Fibroblast of skin of abdomen (primary cell): ENCODE measurements at places on chromosomes 16 and 17.

- DNase-seq = no peak
Observed at GRCh38 chr17:31431852-31432658, 40.6 kb downstream of the RAB11FIP4 start.

DNA sequence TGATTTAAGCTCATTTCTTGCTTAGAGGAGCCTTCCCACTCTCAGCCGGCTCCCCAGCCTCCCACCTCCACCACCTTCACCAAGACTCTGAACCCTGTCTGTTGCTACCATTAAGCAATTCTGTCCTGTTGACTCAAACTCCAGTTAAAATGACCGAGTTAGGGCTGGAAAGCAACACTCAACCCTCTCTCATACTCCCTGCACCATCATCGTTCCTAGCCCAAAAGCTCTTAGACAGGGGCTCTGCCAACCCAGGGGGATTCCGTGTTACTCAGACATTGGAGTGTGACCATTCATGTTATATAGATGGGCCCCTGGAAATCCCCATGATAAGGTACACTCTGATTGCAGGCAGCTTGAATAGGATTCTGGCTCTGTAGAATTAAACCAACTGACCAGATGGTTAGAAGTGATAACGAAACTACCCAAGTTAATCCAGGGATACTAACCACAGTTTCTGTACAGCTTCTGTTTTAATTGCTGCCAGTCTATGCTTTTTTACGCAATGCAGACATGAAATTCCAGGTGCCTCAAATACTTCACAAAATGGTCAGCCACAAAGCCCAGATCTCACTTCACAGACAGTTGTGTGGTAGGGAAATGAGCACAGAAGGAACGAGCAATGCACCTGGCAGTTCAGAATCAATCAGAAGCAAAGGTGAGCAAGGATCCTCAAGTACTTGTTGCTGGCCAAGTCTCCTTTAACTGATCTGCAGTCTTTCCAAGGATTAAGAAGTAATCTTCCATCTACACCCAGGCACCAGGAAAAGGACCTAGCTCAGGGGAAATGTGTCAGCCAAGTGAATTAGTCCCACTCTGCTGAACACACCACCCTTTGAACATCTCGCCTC lies 2.1 kb downstream of the SSTR2 start:
- no peak for DNase-seq

DNA sequence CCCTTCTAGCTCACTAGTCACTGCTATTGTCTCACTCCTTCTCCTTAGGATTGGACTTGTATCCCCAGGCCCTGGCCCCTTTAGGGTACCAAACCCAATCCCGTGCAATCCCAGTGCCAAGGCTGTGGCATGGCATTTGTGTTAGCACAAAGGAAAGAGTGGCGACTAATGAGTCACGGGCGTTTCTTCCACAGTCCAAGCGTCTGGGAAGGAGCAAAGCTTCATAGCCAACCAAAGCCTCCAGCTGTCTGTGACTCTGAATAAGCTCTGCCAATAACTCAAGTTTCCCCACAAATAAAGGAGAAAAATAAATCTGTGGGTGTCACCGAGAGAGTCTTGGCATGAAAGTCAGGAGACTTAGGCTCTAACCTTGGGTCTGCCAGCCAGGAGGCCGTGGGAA lies 54.6 kb upstream of the COX10 start:
- no peak for DNase-seq

DNA sequence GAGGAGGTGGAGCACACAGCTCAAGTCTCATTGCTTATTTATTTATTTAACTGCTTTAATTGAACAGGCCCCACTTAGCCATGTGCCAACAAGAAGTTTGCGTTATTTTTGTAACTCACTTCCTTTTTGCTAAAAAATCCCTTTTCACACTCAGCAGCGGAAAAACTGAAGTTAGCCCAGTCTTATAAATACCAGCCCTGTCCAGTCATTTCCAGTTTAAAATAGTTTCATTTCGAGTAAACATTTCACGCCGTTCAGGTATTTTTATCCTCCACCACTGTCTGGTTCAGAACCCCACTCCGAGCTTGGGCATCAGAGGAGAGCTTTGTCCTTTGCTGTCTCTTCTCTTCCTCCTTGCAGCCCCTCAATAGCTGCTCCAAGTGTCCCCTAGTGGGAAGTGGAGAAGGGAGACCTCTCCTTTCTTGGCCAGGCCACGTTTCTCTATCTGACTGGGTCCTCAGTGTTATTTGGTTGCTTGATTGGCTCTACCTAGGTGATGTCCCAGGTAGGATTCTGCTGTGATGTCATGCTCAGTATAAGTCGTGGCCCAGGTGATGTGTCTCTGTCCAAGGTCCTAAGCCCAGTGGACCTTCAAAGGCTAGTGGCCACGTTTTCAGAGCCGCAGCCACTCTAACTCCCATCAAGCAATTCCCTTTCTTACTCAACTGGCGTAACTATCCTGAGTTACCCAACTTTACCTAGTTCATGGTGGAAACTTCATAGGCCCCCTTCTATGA lies 53.0 kb upstream of the GAS7 start:
- no peak for DNase-seq

DNA sequence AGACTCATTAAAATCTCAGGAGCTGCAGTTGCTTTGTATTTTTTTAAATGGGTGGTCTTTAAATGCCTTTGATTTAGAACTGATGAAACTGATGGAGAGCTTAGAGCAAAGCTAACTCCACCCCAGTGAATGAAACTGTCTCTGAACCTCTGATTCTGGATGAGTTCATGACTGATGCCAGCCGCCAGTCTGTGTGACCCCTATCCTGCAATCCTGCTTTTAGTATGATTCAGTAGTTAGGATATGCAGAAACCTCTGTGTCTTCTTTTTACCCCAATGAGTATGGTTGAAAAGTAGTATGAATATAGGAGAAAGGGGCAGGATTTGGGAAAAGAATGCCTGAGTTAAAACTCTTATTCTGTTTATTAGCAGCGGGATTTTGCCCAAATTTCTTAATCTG lies 12.3 kb upstream of the SALL1 start:
- DNase-seq = peak; percentile 72

- DNase-seq = no peak
Observed at GRCh38 chr17:48223945-48224344, 116.4 kb downstream of the SNX11 start.

- DNase-seq = no peak
Observed at GRCh38 chr17:80831491-80831890, 160.2 kb upstream of the CHMP6 start.

DNA sequence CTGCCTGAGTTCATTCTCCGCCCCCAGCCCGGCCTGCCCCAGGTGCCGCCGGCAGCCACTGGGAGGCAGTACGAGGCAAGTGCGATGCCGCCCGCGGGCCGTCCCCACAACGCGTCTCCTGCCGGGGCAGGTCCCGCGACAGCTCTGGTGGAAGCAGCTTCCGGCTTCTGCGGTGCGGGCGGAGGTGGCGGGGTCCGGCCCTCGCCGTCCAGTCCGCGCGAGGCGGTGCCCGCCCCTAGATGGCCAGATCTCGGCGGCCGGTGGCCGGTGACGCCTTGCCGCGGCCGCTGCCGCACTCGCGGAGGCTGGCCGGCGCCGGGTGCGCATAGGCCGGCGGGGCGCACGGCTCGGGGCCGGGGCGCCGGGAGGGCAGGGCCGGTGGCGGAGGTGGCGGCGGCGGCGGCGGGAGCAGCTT lies 1.8 kb downstream of the GJD3 start:
- peak; percentile 56 for DNase-seq

DNA sequence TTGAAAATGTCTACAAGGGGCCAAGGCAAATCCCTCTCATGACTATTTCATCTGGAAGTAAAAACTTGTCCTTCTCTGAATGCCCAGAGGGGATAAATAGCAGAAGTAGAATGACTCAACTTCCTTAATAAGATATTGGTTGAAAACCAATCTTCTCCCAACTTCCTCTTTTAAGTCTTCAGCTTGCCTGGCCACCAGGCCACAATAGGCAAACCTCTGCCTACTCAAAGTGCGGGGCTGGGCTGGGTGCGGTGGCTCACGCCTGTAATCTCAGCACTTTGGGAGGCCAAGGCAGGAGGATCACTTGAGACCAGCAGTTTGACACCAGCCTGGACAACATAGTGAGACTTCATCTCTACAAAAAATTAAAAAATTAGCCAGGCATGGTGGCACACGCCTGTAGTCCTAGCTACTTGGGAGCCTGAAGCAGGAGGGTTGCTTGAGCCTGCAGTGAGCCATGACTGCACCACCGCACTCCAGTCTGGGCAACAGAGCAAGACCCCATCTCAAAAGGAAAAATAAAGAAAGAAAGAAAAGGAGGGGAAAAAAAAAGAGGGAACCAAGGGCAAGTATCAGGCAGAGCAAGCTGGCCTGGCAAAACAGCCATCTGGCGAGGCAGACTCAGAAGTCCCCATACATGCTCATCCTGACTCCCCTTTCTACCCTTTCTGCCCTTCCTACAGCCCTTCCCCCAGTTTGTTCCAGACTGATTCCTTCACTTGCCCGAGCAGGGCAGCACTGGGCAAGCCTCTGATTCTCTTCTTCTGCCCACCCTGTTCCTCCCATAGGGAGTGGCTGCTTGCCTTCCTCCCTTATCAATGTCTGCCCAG lies 20.6 kb downstream of the MAP3K14 start:
- DNase-seq = no peak

- no peak for DNase-seq
Observed at GRCh38 chr16:68910051-68910450, 66.7 kb downstream of the TANGO6 start.

DNA sequence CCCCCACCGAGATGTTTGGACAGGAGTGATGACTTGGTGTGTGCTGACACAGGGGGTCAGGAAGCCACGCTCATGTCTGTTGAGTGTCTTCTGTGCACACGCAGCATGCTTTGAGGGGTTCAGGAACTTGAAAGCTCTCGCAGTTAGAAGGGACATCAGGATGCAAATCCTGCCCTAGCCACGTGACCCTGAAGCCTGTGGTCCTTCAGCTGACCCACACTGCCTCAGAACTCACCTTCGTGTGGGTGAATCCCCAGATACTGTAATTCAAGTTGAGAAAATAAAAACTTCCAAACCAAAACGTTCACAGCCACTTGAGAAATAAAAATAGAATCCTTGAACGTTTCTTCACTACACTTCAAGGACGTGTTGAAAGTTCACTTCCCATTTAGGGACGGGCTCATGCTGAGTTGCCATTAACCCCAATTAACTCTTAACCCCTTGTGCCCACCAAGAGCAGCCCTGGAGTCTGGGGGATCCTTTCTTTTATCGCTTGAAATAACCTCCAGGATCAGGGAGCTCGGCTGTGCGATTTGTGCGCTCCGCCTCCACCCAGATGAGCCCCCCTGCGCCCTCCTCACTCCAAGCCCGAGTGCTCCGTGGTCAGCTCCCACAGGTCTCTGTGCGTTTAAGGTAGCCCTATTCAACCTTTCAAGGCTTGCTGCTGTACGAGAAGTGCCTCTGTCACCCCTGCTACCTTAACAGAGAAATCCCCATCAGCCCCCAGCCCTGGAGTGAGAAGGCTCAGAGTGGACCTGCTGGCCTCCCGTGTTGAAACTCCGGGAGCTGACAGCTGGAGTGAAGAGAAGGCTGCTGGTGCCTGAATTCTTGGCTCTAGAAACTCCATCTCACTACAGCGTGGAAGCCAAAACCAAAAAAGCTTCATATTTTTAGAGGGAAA lies 36.2 kb upstream of the NAT9 start:
- no peak for DNase-seq

DNA sequence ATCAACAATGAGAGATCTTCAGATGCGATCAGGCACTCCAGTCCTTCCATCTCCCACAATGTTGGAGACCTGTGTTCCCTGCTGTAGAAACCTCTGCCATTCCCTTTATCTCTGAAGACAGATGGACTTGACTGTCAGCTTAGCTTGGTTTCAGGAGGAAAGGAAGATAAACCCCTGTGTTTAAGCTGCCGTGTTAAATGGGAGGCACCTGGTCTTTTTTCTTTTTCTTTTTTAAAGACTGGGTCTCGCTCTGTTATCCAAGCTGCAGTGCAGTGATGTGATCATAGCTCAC lies 63.1 kb downstream of the USP22 start:
- no peak for DNase-seq

GRCh38 chr17:36721560-36722120 lies 120.3 kb downstream of the MRM1 start:
- DNase-seq = no peak

DNA sequence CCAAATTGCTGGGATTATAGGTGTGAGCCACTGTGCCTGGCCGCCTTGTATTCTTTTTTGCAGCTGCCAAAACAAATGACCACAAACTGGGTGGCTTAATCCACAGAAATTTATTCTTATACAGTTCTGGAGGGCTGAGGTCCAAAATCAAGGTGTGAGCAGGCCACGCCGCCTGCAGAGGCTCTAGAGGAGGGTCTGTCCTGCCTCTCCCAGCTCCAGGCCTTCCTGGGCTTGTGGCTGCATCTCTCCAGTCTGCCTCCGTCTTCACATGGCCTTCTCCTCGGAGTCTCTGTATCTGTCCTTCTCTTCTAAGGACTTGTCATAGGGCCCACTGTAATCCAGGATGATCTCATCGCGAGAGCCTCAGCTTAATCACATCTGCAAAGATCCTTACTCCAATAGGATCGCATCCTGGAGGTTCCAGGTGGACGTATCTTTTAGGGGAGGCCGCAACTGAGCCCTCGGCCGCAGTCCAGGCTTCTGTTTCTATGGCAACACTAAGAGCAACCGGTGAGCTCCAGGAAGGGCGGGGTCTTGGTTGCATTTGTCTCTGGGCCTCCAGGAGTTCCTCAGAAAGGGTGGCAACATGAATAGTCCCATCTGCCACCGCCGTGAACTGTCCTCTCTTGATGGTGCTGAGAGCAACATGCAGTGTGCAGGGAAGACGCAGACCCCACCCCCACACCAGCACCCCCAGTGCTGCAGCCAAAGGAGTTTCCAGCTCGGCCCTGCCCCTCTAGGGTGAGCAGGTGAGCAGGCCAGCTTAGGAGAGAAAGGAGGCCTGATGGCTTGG lies 29.5 kb upstream of the CREBBP start:
- DNase-seq = no peak

DNA sequence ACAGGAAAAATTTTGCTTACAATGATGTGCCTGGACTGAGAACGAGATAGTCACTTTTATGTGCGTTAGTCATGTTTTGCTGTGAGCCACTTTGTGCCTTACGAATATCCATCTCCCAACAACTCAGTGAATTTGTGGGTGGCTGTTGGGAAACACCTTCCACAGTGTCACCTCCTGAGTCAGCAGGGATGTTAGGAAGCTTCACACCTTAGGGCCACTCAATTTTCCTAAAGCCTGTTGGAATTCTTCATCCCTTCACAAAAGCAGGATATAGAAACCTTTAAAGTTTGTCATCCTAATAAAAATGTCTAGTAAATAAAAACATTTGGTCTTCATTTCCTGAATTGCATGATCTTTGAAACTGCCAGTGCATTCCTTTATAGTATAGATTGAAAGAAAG lies 4.3 kb upstream of the KRTAP3-1 start:
- no peak for DNase-seq

DNA sequence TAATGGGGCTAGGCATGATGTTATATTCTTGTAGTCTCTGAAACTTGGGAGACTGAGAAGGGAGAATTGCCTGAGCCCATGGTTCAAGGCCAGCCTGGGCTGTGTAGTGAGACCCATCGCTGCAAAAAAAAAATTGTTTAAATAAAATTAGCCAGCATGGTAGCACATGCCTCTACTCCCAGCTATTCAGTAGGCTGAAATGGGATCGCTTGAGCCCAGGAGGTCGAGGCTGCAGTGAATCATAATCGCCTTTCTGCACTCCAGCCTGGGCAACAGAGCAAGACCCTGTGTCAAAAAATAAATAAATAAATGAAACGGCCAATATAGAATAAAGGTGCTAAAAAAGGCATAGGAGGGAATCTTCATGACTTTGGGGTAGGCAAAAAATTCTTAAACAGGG lies 13.9 kb upstream of the SLX4 start:
- no peak for DNase-seq
